HS-27A (cell line): ENCODE measurements at places on chromosomes 11 and 22.
A peak's percentile ranks its signal among the peaks of the same experiment; 100 is the strongest.

- no peak for DNase-seq
Measured at GRCh38 chr11:112965656-112966055, 4.4 kb downstream of the NCAM1 start.

DNA sequence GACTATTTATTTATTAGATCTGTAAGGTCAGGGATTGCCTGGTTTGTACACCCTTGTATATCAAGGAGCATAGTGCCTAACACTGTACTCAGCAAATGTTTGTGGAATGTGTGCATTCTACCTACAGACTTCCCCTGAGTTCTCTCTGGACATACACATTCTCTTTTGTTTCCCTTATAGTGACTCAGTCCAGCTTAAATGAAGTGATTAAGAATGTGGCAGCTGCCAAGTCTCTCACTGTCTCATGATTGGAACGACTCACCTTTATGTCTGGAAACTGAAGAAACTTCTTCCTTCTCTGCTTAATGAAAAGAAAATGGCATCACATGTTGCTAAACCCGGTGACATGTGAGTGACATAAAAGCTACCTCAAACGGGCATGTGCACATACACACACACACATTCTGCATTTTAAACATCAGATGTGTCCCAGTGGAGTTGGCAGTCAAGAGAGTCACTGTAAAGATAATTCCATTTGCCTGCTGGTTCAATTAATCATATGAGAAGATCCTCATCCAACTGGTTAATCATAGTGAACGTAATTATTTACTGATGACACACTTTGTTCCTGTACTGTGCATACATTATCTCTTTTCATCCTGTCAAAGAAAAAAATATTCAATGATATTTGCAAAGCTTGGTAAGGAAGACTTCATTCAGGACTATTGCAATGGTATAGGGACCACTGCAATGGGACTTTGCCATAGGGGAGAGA lies 42.8 kb downstream of the GLYAT start:
- no peak for DNase-seq

DNA sequence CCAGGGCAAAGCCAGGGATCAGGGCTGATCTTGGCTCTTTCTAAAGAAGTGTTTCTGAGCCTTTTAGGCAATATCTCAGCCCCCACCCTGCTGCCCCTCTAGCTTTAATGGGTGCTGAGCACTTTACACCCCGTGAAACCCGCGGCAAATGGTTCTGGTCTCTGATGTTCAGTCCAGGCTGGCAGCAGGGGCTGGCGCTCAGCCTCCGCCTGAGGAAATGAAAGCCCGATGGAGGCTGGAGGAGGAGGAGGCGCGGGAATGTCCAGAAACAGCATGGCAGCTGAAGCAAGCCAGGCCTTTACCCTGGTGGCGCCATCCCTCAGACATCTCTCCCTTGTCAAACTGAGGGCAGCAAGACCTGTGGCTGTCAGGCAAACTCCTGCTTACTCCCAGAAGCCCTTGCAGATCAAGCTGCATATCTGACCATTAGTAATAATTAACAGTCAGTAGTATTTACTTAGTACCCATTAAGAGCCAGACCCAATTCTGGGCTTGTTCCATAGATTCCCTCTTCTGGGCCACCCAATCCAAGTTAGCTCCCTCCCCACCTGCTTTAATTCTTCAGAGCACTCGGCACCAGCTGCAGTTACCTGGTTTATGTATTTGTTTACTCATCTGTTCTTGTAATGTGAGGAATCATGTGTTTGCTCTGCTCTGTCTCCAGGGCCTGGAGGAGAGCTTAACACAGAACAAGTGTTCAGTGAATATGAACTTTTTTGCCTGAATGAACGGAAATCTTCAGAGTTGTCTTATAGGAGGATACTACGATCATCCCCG lies 15.0 kb upstream of the ALX4 start:
- DNase-seq = no peak

GRCh38 chr11:66159324-66159984 lies 89.4 kb downstream of the PACS1 start:
- DNase-seq = no peak

GRCh38 chr11:96085319-96085930 lies 161.5 kb upstream of the MTMR2 start:
- no peak for DNase-seq

- DNase-seq = peak; percentile 82
Measured at GRCh38 chr11:58905721-58906547, 33.4 kb upstream of the GLYATL1 start.

DNA sequence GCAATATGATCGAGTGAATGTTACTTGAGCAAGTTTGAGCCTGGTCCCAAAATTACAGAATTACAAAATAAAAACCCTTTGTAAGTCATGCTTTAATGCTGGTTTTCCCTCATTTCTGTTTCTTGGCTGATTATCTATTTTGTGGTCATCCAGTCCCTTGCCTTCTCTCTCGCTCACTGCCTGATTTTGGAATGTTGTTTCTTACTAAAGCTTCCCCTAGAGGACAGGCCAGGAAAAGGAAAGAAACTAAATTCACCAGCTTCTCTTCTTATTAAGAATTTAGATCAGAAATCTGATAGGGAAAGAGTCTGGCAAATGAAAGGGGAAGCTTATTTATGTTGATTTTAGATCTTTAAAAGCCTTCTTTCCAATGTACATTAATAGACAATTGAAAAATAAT lies 16.6 kb upstream of the BDNF start:
- no peak for DNase-seq

DNA sequence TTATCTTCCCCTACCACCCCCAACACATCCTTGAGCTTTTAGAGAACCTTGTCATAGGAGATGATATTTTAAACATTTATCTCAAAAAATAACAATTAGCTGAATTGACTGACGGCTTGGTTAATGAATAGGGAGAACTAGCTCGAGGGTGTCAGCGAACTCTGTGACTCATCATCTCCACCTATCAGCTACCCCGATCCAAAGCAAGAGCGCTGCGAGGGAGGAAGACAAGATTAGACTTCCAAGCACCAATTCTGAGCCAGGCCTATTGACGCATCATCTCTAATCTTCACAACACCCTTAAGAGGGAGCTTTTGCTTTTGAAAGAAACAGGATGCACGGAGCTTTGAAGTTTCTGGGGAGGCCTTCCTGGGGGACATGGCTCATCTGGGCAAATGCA lies 51.0 kb upstream of the GALNT18 start:
- no peak for DNase-seq
